Kidney (tissue), 22 donors: ENCODE measurements at places on chromosomes 2 and 18. TPM values are rescaled to one million over a fixed set of nuclear protein-coding genes. Genes with fewer than 3 reads are reported as not detected.

EFHD1 gene
- 129 TPM for total RNA-seq

EIF2AK2 gene
- 37.6 TPM for total RNA-seq

IL37 gene
- not detected for total RNA-seq

SERPINB13 gene
- total RNA-seq, result not detected

QPCT gene
- total RNA-seq, result 16.6 TPM

RETREG2 gene
- total RNA-seq, result 106 TPM

SLC9A4 gene
- total RNA-seq, result 2.8 TPM
